ENCODE measurements at places on chromosomes 11 and 22.

DNA sequence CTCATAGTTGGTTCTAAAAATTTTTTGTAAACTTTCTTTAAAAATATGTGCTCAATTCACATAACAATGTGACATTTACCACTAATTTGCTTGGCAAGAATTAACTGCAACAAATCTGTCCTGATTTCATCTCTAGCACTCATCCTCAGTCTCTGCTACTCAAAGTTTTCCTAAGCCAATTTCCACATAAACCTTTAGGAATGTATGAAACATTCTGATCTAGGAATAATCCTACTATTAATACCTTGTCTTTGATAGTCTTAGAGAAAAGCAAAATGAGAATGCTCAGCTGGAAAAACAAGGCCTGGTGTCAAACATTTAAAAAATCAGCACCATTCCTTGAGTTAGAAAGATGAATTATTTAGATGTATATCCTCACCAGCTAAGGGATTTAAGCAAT is 114.3 kb downstream of the CD44 start:
- DNase-seq: no peak

GRCh38 chr22:41332217-41332939 is 31.1 kb downstream of the ZC3H7B start:
- no peak for DNase-seq

DNA sequence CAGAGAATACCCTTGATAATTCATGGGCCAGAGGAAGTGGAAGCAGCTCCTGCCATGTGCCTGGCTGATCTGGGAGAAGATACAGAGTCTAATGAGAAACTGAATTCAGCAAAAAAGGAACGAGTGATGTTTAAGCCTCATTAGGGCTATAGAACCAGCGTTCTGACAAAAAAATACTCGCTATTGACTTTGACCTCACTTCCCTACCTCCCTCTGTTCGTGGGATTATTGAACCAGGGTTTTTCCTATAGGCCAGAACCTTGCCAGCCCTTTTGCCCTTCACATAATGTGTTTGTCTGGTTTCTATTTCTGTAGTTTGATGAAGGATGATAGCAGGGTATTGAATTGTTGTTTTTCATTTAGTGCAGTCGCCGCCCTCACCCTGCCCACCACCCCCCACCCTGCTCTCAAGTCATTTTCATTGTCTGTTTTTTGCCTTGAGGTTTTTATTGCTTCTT is 7.6 kb upstream of the RBFOX2 start:
- no peak for DNase-seq

- no peak for DNase-seq
Observed at GRCh38 chr11:126782810-126783209, 217.8 kb downstream of the KIRREL3 start.

GRCh38 chr11:78783301-78783700 is 208.6 kb upstream of the NARS2 start:
- DNase-seq: no peak

GRCh38 chr11:9172389-9172788 is 81.0 kb upstream of the SCUBE2 start:
- DNase-seq: no peak

GRCh38 chr11:1026163-1026450 is 10.4 kb downstream of the MUC6 start:
- no peak for DNase-seq

DNA sequence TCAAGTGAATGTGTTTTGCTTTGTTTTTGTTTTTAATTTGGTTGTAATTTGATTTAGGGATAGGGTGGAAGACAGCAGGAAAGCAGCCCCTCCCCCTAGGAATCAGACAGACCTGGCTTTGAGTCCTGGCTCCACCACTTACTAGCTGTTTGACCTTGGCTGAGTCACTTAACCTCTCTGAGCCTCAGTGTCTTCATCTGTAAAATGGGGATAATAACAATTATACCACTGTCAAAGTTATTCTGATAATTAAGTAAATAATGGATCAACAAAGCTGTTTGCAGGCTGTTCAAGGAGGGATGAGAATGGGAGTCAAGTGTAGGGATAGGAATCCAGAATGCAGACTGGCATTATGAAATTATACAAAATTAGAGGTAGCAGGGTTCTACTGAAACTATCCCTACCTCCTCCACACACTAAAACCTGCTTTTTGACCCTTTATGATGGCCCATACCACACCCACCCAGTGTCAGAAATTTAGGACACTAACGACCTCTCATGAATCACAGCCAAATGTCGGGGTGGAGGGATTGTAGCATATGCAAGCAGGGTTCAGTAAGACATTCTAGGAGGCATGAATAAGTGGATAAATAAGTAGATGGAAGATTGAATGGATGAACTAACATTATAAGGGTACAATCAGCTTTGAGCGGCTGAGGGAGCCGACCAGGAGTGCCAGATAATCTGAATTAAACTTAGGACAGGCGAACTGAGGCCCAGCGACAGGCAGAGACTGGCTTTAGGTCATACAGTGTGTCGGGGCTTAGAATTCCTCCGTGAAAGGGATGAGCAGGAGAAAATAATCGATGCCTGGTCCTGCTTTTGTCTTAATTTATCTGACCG is 974 bp downstream of the ANAPC15 start:
- no peak for DNase-seq

GRCh38 chr11:96013461-96014213 is 89.7 kb upstream of the MTMR2 start:
- DNase-seq: no peak

DNA sequence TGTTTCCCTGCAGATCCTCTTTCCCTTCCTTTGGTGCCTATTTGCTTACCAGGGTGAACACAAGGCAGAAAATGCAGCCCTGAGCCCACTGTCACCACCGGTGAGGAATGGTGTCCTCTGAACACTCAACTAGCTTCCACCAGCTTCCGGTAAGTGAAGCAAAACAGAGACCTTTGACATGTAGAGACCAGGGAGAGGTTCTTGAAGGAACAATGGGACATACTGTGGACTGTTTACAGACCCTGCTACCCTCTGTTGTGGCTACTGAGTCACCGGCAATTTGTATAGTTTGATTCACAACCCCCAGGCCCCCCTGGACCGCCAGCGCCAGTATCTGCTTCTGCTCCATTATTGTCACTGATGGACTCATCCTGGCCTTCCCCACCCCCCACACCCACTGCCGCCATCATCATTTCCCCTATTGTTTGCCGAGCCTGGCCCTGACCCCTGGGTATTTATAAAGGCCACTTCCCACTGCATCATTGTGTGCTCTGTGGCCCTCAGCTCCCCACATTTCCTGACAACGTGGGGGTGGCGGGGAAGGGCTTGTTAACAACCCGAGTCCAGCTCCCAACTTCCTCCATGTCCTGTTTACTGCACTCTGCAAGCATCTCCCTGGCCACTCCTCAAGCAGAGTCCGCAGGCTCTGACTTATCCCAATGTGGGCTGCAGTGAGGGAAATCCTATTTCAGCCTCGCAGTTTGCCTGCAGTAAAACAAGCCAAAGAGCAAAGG is 252.9 kb downstream of the ETS1 start:
- no peak for DNase-seq

- peak; percentile 97 for DNase-seq
Observed at GRCh38 chr22:35376728-35377472, 4.0 kb upstream of the HMOX1 start.

- no peak for DNase-seq
Observed at GRCh38 chr11:134666273-134667174, 254.5 kb upstream of the B3GAT1 start.

DNA sequence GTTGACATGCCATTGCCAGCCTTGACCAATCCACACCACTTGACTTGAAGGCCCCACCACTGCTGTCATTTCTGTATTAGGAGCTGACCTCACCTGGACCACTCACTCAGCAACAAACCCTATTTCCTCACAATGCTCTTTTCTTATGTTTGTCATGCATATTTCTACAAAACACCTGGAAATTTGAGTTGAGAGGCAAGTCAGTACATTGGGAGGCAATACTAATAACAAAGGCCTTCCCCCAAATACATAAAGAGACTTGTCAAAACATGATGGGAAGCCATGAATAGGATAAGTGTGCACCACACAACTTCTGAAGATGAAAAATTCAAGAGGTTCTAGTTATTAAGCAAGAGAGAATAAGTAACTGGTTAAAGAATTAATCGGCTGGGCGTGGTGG is 77.9 kb upstream of the POU2AF2 start:
- DNase-seq: no peak

DNA sequence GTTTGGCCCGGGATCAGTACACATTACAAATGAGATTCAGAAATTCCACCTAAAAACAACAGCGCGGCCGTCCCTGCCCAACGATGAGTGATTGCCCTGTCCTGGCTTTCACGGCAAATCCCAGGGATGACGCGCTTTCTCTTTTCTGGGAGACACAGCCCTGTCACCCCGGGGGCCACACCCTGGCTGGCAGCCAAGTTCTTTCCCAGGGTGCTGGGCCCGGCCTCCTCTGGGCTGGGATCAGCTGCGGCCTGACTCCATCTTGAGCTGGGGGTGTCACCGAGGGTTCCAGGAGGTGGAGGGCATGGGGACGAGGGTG is 82.7 kb downstream of the FBLN1 start:
- no peak for DNase-seq

DNA sequence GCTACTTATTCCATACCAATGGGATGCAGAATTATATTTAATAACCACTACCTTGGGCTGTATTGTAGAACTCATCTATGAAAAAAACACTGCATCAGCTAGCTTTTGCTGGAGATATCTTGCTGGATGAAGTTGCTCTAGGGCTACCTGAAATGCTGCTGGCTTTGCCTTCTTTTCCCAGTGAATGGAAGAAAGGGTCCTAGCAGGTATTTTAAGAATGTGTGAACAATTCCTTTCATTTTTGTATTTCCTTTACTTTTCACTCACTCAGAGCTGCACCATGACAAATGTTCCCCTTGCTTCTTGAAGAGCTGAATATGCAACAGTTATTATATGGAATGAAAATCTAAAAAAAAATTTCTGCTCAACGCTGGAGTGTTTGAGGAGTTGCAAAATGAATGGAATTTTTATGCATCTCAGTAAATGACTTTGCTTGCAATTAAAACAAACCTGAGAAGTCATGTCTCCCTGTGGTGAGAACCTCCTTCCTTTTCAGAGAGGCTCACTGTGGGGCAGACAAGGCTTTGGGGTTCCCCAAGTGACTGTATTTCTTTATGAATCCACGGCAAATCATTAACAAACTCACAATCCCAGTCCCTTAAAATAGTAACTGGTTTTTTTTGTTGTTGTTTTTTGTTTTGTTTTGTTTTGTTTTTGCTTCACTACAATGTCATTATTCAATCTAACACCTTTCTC is 566.8 kb upstream of the KIRREL3 start:
- DNase-seq: no peak

DNA sequence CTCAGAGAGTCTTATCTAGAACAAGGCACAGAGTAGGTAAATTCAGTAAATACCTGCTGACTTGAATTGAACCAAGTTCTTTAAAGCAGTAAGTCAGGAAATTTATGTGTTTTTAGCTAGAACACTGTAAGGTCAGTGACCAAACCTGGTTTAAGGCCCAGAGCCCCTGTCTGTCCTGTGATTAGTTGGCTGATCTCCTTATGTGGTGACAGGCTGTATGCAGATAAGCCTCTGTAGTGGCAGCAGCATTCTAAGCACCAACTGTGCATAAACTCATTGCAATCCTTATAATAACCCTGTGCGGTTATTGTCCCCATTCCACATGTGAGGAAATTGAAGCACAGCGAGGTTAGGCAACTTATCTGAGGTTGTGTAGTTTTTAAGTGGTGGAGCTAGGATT is 40.5 kb downstream of the FBXO7 start:
- DNase-seq: no peak
